Myocyte (in vitro differentiated cells): ENCODE measurements at places on chromosomes 4 and X.

- no peak for DNase-seq
These were observed 32.2 kb downstream of the CCNI start for GRCh38 chr4:77043507-77044136.

- no peak for DNase-seq
These were observed 12.9 kb downstream of the DCTD start for GRCh38 chr4:182904211-182904761.

DNA sequence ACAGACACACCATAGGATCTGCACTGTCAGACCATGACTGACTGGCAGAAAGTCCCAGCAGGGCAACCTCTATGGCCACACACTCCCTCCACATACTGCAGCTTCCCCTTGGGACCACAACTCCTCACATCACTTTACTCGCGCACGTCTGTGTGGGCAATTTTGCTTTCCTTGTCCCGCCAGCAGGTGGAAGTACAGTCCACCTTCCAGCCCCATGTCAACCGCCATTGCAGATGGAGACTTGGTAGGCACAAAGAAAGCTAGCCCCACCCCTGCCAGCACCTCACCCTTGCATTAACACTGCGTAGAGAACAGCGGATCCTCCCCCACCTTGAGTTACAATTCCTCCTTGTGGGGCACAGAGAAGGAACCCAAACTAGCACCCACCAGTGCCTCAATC lies 74.4 kb upstream of the NAP1L2 start:
- no peak for DNase-seq

DNA sequence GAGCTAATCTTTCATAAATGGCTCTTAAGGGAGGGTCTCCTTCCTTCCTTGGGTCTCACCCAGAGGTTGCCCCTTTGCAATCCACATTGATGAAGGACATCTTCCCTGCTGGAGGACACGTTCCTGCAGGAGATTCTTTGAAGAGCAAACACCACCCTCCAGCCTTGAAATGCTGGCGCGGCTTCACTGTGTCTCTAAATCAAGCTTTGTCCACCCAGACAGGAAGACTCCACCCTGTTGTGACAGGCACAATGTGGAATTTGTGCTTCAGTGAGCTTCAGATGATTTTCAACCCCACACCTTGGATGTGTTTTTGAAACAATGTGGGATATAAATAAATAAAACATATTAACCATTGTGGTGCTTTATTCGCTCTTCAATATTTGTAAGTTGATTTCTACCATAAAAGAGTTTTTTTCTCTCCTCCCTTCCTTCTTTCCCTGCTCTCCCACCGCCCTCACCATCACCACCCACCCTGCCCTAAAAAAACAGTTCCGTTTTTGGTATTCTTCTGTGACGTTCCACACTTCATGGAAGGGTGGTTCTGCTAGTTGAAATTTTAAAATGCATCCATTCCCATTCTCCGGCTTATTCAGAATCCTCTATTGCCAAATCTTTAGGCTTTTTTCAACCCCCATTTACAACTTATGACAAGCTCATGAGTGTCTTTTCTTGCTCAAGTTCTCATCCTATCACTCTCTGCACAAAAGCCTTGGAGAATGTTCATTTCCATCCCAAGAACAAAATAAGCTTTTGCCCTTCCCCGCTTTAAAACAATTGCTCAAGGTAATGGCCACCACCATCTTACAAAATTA lies 264.3 kb downstream of the RAPGEF2 start:
- no peak for DNase-seq

GRCh38 chr4:175297965-175298565 lies 379.9 kb downstream of the ADAM29 start:
- no peak for DNase-seq

DNA sequence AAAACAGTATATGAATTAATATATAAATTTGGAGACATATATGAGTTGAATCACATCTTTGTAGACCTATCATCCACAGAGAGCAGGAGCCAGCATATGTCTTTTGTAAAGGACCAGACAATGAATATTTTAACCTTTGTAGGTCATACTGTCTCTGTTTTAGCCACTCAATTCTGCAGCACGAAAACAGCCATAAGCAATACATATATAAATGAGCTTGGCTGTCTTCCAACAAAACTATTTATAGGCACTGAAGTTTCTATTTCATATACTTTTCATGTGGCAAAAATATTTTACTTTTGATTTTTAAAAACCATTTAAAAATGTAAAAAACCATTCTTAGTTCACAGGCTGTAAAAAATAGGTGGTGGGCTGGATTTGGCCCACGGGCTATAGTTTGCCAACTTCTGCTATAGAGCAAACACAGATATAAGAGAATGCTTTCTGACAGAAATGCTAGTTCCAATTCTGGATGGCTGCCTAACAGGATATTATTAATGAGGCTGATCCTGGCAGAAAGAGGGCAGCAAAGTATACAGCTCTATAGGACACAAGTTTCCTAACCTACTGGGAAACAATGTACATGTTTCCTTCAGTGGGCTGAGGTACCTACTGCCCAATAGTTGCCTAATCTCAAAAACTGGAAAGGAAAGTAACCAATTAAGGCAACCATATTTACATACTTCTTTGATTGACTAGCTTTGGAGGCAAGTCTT lies 58.1 kb upstream of the UCP1 start:
- DNase-seq = no peak

DNA sequence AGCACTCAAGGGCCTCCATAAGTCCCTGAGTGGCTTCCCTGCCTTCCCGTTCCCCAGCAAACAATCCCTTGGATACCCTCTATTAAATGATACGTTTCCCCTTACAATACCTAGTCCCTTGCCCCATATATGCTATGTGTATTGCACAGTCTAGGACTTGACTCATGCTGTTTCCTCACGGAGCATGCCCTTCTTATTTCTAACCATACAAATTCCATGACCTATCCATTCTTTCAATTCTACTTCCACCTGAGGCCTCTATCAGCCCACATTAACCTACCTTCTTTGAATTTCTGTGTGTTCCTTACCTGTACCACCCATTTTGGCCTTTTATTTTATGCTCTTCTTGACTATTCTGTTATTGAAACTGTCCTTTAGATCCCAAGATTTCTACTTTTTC lies 2.9 kb upstream of the PGRMC2 start:
- no peak for DNase-seq

GRCh38 chr4:10773656-10774055 lies 89.1 kb upstream of the CLNK start:
- DNase-seq = no peak

GRCh38 chr4:47519239-47519883 lies 34.3 kb downstream of the ATP10D start:
- DNase-seq = peak; percentile 43

- DNase-seq = peak; percentile 85
These were observed 186.4 kb upstream of the GALNT7 start for GRCh38 chr4:172982151-172982590.

- DNase-seq = peak; percentile 29
These were observed 32.9 kb upstream of the PGM2 start for GRCh38 chr4:37793562-37793961.
